ENCODE measurements at places on chromosomes 5 and 9.

DNA sequence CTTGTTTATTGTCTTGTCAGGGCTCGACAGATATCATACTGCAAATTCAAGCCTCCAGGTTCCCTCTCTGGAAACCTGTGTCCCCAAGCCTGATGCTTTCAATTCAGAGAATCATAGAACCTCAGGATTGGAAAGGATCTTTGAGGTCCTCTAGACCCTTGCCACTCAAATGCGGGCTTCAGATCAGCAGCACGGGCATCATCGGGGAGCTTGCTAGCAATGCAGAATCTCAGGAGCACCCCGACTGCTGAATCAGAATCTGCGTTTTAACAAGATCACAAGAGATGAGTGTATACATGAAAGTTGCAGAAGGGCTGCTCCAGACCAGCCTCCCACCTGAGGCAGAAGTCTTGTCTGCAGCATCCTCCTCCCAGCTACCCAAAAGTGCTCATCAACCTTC lies 13.1 kb upstream of the EGFLAM start:
- no peak for DNase-seq

- DNase-seq, result no peak
These were observed 307.7 kb downstream of the ADGRV1 start for GRCh38 chr5:90866333-90866732.

DNA sequence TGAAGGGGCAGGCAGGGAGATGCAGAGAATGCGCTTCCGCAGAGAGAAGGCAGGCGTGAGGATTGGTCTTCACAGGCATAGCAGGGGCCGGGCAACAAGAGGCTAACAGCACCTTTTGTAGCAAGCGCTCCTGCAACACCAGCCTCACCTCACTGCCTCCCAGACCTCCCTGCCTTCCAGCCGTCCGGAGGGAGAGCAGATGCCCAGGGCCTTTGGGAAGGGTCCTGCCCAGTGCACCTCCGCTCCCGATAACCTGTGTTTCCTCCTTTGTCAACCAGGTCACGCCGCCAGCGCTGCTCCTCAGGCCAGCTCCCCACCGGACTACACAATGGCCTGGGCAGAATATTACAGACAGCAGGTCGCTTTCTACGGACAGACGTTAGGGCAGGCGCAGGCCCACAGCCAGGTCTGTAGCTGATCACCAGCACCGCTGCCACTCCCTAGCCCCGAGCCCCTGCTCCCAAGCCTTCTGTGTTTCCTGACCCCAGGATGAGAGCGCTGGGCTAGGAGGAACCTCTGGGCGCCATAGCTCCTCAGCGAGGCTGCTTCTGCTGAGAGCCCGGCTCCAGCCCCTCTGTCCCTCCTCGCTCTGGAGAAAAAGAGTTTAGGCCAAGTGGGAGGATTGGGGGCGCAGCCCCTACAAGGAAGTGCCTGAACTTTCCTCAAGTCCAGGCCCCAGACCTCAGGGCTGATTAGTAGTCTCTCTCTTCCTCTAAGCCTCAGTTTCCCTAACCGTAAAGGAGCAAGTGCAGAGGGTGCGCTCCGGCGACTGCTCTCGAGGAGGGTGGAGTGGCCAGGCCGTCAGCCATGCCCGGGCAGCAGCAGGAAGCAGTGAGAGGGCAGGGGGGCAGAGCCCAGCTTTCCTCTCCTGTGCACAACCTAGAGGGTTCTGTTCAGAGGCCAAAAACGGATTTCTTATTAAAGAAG lies 28.4 kb upstream of the PRDM12 start:
- no peak for DNase-seq

GRCh38 chr9:121945281-121945680 lies 147.8 kb downstream of the TTLL11 start:
- no peak for DNase-seq

DNA sequence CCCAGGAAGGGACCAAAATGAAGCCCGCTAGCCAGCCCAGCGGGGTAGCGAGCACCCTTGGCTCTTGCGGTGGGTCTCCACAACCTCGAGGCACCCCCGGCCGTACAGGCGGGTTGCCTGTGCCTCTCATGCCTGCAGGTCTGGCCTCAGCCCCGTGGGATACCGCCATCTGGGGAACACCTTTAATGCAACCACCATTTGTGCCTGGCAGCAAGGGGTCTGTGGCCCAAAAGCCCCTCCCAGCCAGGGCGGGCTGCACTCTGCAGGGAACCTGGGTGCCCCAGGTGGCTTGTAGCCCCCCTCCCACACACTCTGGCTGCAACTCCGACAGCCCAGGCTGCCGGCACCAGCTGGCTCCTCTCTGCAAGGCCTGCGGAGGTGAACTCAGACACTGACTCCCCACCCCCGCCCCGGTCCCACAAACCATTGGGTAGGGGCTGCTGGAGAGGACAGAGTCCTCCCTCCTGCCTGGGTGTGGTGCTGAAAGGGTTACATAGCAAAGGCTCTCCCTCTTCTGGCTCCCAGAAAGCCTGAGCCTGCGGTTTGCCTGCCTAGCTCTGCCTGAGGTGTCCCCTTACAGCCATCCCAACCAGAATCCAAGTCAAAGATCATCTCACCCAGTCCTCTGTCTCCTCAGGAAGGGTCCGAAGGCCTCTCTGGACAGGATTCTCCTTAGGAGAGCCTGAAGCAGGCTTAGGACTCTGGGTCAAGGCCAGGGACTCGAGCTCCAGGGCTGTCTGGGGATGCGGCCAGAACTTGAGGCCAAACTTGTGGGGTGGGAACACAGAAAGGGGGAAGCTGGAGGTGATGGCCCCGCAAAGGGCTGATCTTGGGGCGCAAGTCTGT lies 109.4 kb downstream of the PSD2 start:
- no peak for DNase-seq

GRCh38 chr9:3136686-3137346 lies 292.9 kb upstream of the PUM3 start:
- DNase-seq, result no peak

DNA sequence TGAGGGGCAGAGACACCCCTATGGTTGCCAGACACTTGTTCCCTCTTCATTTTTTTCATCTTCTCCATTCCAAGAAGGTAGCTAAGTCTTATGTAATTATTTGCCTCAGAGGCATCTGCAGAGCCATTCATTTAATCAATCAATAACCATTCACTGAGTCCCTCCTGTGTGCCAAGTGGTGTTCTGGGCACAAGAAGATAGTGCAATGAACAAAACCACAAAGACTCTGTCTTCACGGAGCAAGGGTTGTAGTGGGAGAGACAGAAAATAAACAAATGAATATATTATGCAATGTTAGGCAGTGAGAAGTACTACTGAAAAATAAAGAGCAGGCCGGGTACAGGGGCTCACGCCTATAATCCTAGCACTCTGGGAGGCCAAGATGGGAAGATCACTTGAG lies 41.4 kb upstream of the CTNNA1 start:
- no peak for DNase-seq

- DNase-seq, result no peak
These were observed 52.4 kb downstream of the CDC14B start for GRCh38 chr9:96567203-96567700.

- no peak for DNase-seq
These were observed 125.8 kb upstream of the KLF4 start for GRCh38 chr9:107615321-107615720.

DNA sequence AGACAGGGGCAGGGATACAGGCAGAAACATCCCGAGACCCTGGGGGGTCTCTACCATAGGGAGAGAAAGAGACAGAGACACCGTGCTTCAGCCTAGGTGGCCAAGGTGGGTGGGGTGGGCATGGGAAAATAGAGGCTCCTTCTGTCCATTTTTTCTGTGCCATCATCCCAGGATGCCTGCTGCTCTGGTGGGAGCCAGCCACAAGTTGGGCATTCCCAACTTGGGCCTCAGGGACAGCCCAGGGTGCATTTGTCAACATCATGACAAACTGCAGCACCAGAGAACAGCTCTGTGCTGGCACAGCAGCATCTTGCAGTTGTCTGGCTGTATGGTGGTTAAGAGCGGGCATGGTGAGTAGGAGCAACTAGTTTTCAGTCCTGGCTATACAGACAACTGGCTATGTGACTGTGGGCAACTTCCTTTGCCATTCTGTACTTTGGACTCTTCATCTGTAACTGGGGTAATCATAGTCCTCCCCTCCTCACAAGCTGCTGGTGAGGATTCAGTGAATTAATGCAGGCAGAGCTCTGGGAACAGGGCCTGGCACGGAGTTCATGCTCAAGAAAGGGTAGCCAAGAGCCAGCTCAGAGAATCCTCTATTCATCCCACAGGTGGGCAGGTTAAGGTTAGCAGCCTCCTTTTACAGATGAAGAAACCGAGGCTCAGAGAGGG lies 100.4 kb downstream of the RGS3 start:
- DNase-seq, result peak; percentile 7
